ENCODE measurements at places on chromosomes 5 and 9. TPM values are rescaled to one million over a fixed set of nuclear protein-coding genes. Genes with fewer than 3 reads are reported as not detected.

DNA sequence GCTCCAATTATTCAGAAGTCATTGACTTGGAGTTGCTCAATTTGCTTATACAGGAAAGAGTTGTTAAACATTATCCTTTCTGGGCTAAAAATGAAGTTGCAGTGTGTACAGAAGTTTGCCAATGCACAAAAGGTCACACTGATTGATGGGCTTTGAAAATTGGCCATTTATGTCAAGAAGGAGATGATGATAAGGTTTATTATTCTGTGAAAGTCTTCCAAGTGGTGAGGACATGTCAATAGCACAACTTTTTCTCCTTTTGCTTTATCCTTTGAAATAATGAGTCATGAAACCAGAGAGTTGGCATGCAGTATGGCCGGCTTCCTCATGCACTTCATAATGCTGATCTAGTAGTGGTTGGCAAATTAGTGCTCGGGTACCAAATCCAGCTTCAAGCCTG is 848.5 kb upstream of the WWC1 start:
- DNase-seq = no peak
- H3K4me3 ChIP-seq = no peak overlapping the region
- no peaks in the 10 kb centered on the region for H3K36me3 ChIP-seq
- no peaks in the 10 kb centered on the region for H3K27me3 ChIP-seq
- H3K4me1 ChIP-seq = no peaks in the 10 kb centered on the region
- H3K27ac ChIP-seq = no peak overlapping the region

DNA sequence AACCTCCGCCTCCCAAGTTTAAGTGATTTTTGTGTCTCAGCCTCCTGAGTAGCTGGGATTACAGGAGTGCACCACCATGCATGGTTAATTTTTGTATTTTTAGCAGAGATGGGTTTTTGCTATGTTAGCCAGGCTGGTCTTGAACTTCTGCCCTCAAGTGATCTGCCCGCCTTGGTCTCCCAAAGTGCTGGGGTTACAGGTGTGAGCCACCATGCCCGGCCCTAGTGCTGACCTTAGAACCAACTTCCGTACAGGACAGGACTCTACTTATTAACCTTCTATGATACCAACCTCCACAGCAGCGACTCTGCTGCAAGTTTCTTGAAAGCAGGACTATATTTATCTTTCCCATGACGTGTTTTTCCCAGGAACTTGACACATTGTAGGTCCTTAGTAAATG is 176.9 kb downstream of the RGS3 start:
- no peaks in the 10 kb centered on the region for H3K4me1 ChIP-seq
- H3K27ac ChIP-seq = no peak overlapping the region
- H3K4me3 ChIP-seq = no peak overlapping the region
- DNase-seq = no peak
- H3K36me3 ChIP-seq = no peaks in the 10 kb centered on the region

DNA sequence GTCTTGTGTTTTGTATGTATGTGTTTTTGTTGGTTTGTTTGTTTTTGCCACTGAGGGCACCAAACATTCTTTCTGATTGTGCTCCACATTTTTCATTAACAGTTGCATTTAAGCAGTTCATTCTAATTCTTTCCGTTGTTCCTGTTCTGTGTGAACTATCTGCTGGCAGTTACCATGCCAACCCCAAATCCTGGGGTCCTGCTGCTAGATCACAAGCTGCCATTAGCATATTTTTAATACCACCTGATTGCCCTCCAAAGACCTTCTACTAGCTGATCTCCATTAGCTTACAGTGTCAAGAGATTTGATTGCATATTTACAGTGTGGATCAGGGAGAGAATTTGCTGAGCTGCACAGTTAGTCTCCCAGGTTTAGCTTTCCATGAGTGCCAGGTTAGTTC is 40.6 kb upstream of the STARD4 start:
- no peak for DNase-seq
- H3K36me3 ChIP-seq = no peaks in the 10 kb centered on the region
- H3K27me3 ChIP-seq = 0 out of 3 replicates have a peak, but pooled peaks cover 2% of the 10 kb centered on the region
- no peaks in the 10 kb centered on the region for H3K4me1 ChIP-seq
- no peak overlapping the region for H3K27ac ChIP-seq

- H3K4me3 ChIP-seq = no peak overlapping the region
- no peak for DNase-seq
- no peaks in the 10 kb centered on the region for H3K4me1 ChIP-seq
- H3K27ac ChIP-seq = no peak overlapping the region
- H3K36me3 ChIP-seq = no peaks in the 10 kb centered on the region
Measured at GRCh38 chr9:79924836-79925235, 353.1 kb downstream of the TLE4 start.

ADAM19 gene
- 1.0 TPM for total RNA-seq

RFESD gene
- total RNA-seq = 129 TPM
